ENCODE measurements at places on chromosomes 5 and 9.

DNA sequence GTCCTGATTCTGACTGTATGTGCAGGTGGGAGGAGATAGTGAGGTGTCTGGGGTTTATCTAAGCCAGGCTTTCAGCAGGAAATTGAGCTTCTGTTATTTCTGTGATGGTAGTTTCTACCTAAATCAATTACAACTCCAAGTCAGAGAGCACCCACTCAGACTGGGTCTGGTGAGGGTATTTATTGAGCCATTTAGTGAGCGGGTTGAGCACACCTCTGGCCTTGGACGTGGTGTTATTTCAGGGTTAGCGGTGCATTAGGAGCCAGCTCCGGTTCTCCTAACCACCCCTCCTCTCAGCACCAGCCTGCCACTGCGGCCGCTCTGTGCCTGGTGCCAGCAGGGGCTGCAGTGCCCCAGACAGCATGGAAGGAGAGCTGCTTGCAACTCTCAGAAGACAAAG is 238.9 kb downstream of the CACNA1B start:
- DNase-seq: no peak

DNA sequence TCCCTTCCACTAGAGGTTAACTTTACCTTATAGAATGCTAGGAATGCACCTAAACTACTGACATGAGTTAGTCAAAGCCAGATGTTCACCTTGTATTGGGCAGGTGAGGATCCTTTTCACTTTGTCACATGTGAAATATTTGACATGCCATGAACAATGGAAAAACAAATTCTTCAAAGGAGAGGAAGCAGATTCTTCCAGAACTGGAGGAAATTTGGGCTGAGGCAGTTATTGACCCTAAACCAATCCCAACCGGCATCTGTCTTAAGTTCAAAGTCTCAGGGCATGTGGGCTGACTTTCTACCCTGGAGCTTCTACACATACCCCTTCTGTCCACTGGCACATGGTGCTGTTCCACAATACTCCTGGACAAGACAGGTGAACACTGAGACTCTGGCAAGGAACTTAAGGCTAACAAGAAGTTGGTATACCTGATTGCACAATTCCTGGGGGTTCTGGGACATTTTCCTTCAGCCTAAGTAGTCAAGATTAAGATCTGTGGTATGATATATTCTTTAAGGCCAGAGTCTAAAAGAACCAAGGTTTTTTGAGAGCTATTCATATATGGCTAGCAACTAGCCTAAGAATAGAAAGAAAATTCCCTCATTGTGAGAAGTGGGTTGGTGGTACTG is 2.6 kb downstream of the VLDLR start:
- DNase-seq: no peak

- no peak for DNase-seq
Measured at GRCh38 chr5:187042-187431, 4.3 kb upstream of the LRRC14B start.

DNA sequence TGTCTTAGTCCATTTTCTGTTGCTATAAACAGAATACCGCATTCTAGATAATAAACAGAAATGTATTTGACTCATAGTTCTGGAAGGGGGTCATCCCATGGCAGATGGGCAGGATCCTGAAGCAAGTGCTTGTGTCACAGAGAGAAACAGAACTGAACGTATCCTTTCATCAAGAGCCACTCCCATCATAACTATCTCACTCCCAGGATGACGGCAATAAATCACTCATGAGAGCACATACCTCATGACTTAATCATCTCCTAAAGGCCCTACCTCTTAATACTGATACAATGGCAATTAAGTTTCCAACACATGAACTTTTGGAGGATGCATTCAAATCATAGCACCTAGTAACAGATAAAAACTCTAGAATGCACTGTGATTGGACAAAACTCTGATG is 142.9 kb downstream of the CAMK4 start:
- DNase-seq: no peak
